Endothelial cell of umbilical vein (primary cell): ENCODE measurements at places on chromosomes 2 and 18. TPM values are rescaled to one million over a fixed set of nuclear protein-coding genes. Genes with fewer than 3 reads are reported as not detected.

The ZNF385B gene
- total RNA-seq = not detected in 2 replicates

The ARHGAP28 gene
- 21.0 and 23.4 TPM in 2 replicates for total RNA-seq

The MOGAT1 gene
- not detected in 2 replicates for total RNA-seq

The RPRD1A gene
- 47.4 and 50.7 TPM in 2 replicates for total RNA-seq

The SMYD5 gene
- total RNA-seq = 23.4 and 31.7 TPM in 2 replicates

The GRP gene
- total RNA-seq = not detected in 2 replicates

The EPB41L3 gene
- 114 and 154 TPM in 2 replicates for total RNA-seq

The BMP10 gene
- total RNA-seq = not detected in 2 replicates

The PLGLB2 gene
- 1.3 and 2.1 TPM in 2 replicates for total RNA-seq

The ITPRIPL1 gene
- total RNA-seq = 4.6 and 5.8 TPM in 2 replicates

The SLC14A1 gene
- total RNA-seq = not detected in 2 replicates

The SF3B1 gene
- total RNA-seq = 222 and 234 TPM in 2 replicates

The KCTD1 gene
- total RNA-seq = 12.1 and 13.3 TPM in 2 replicates

The DSG4 gene
- total RNA-seq = not detected in 2 replicates

The SEPTIN10 gene
- total RNA-seq = 105 and 121 TPM in 2 replicates

The CLEC4F gene
- total RNA-seq = not detected in 2 replicates

The SPC25 gene
- 20.5 and 24.2 TPM in 2 replicates for total RNA-seq

The TIA1 gene
- total RNA-seq = 140 and 163 TPM in 2 replicates

The ADD2 gene
- not detected in 2 replicates for total RNA-seq

The ATP5MC3 gene
- 201 and 233 TPM in 2 replicates for total RNA-seq

The COBLL1 gene
- 38.2 and 38.4 TPM in 2 replicates for total RNA-seq

The DSG3 gene
- total RNA-seq = 0.07 TPM in 2 replicates

The GBX2 gene
- 3.6 TPM in 2 replicates for total RNA-seq

The RAPGEF4 gene
- total RNA-seq = 8.8 and 9.2 TPM in 2 replicates

The TBR1 gene
- total RNA-seq = 0.09 and 0.11 TPM in 2 replicates

The PLB1 gene
- 0.80 and 1.1 TPM in 2 replicates for total RNA-seq

The C2orf78 gene
- total RNA-seq = not detected in 2 replicates

The HRH4 gene
- not detected in 2 replicates for total RNA-seq

The RAB17 gene
- total RNA-seq = 0.55 and 0.77 TPM in 2 replicates

The SAG gene
- not detected in 2 replicates for total RNA-seq
